H1 (cell line): ENCODE measurements at places on chromosomes 1 and 21. TPM values are rescaled to one million over a fixed set of nuclear protein-coding genes. Genes with fewer than 3 reads are reported as not detected.
A peak's percentile ranks its signal among the peaks of the same experiment; 100 is the strongest.

DNA sequence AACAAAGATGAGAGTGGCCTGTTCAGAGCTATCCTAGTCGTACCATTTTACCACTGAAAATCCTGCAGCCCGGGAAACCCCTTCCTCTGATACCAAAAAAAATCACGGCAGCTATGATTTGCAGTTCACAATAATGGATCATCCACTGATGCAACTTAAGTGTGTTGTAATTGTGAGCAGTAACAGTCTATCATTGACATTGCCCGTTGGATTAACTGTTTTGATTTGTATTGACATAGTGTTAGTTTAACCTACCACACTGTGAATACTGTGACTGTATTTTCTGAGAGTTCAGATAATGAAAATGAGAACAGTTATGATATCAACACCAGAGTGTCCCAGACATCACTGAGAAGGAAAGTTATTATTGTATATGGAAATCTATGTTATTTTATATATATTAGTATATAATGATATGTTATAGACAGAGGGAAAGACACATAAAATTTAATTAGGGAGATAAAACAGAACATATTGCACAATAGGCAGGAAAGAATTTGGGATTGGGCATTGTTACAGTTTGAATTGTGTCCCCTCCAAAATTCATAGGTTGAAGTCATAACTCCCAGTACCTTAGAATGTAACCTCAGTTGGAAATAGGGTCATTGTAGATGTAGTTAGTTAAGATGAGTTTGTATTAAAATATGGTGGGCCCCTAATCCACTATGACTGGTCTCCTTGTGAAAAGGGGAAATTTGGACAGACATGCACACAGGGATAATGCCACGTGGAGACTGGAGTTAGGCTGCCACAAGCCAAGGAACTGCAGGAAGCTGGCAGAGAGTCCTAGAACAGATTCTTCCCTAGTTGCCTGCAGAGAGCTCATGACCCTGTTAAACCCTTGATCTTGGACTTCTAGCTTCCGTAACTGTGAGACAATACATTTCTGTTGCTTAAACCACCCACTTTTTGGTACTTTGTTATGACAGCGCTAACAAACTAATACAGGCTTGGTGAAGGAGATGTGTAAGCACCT is 54.4 kb downstream of the TLCD4 start:
- no peaks in the 10 kb centered on the region; the same call in 1 of the 2 replicates for H3K36me3 ChIP-seq
- H3K4me1 ChIP-seq = no peaks in the 10 kb centered on the region
- no peaks in the 10 kb centered on the region for H3K27me3 ChIP-seq

GRCh38 chr1:31410871-31411270 is 2.1 kb upstream of the SERINC2 start:
- H3K27ac ChIP-seq = no peak overlapping the region
- no peaks in the 10 kb centered on the region; the same call in 1 of the 2 replicates for H3K27me3 ChIP-seq
- no peaks in the 10 kb centered on the region for H3K36me3 ChIP-seq
- DNase-seq = no peak

The OXCT2 gene
- 2.9 TPM in 2 replicates for total RNA-seq

DNA sequence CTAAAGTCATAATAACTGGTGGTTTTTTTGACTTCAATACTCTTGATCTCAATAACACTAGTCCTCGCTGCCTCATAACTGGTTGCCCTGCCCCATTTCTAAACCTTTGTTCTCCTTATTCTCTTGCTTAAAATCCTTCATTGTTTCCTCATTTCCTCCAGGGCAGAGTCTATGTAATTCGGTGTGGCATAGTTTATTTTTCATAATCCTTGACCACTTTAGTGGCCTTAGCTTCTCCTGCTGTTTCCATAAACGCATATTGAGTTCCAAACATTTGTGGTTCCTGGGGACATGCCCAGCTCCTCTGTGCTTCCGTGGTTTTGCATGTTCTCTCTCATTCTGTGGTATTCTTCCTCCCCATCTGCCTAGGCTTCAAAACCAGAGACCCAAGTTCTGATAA is 19.0 kb upstream of the TLCD4 start:
- H3K27ac ChIP-seq = no peak overlapping the region
- no peaks in the 10 kb centered on the region for H3K4me1 ChIP-seq
- H3K36me3 ChIP-seq = no peaks in the 10 kb centered on the region
- no peaks in the 10 kb centered on the region for H3K27me3 ChIP-seq
- DNase-seq = no peak
- H3K4me3 ChIP-seq = no peak overlapping the region

The CLIC6 gene
- total RNA-seq = 1.3 and 1.6 TPM in 2 replicates

DNA sequence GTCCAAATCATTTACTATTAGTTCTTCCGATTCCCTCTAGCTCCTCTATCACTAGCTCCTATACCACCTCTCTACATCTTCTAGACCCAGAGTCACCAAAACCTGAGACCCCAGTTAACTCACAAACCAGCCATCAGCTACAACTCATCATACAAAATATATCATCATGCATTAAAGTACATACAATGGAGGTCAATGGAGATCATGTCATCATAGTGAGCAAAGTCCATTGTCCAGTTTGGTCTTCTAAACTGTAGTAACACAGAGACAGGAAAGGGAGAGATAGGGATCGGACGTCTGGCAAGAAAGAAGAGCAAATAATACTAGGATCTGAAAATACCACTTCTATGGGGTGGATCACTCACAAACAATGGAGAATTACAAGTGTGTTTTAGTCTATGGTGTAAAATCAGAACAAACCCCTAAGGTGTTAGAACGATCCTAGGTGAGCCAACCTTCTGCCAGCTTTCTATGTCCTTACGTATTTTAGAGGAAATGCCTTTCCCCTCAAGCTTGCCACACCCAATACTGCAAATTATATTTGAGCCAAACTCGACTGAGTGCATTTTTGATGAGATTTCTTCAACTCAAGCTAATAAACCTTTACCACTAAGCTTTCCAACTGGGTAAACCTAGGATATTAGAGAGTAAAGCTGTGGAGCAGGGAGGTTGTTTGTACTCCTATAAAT is 3.9 kb downstream of the ADIPOR1 start:
- no peak for DNase-seq
- H3K36me3 ChIP-seq = peaks cover 7% of the 10 kb centered on the region; the same call in 1 of the 2 replicates
- H3K27me3 ChIP-seq = no peaks in the 10 kb centered on the region
- H3K4me3 ChIP-seq = no peak overlapping the region
- no peak overlapping the region for H3K27ac ChIP-seq
- 0 out of 2 replicates have a peak, but pooled peaks cover 3% of the 10 kb centered on the region for H3K4me1 ChIP-seq

DNA sequence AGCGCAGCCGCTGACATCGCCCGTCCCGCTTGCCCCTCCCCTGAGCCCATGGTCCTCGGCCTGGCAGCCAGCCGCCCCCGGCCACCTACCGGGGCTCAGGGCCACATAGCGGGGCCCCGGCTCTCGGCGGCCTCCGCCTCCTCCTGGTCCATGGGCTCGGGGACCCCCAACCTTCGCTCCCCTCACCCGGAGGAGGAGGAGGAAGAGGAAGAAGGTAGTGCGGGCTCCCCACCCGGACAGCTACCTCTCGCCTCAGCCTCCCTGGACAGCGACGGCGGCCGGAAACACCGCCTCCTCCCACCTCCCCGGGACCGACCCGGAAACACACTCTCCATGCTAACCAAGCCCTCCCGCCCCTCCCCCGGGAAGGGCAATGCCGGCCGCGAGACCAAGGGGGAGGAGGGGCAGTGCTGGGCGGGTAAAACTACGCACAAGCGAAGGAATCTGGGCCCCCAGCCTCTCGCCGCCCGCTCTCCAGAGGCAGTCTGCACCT is at the start of gene KIAA0319L:
Gene KIAA0319L, minus strand, starts transcription at position 286 of the 493 bp plus-strand sequence. CDS start 2,912 bp downstream, outside the sequence.
- peak within 1 kb of the TSS; percentile 72 for H3K4me3 ChIP-seq
- H3K27me3 ChIP-seq = no peaks in the 10 kb centered on the region
- H3K4me1 ChIP-seq = peaks cover 19% of the 10 kb centered on the region; the same call in 1 of the 2 replicates

The EMC1 gene
- total RNA-seq = 45.1 and 51.0 TPM in 2 replicates

GRCh38 chr1:53559391-53559815 is 100.2 kb downstream of the DMRTB1 start:
- no peaks in the 10 kb centered on the region for H3K36me3 ChIP-seq
- no peak overlapping the region for H3K4me3 ChIP-seq
- no peaks in the 10 kb centered on the region for H3K27me3 ChIP-seq
- DNase-seq = no peak

The RSBN1 gene
- total RNA-seq = 16.4 and 17.6 TPM in 2 replicates

DNA sequence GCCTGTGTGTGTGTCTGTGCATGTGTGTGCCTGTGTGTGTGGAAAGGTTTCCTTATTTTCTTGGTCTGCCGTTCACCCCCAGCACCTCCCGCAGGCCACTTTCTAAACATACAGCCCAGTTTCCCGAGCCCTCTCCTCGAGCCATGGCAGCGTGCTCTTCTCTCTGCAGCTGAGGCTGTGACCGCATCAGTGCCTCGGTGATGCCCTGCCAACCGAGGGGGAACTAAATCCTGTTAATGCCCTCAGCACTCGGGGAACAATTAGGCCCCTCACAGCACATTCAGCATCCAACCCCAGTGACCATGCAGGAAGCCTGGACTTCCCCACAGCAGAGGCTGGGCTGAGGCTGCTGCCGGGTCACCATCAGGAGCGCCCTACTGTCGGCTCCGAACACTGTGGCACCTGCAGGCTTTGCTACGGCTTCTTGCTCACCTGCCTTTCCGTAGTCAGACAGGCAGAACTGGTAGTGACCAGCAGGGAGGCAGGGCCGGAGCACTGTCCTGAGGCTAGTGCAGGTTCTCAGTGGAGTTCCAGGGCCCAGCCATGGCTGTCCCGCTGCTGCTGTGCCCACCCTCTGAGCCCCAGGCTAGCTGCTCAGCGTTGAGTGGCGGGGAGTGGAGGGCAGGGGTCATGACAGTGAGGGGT is 8.1 kb downstream of the GPR137B start:
- peaks cover 6% of the 10 kb centered on the region; the same call in 1 of the 2 replicates for H3K4me1 ChIP-seq
- no peak overlapping the region; the same call in 1 of the 2 replicates for H3K27ac ChIP-seq
- DNase-seq = no peak
- no peaks in the 10 kb centered on the region for H3K27me3 ChIP-seq

GRCh38 chr1:169511316-169512005 is 25.7 kb upstream of the SLC19A2 start:
- H3K4me3 ChIP-seq = no peak overlapping the region
- H3K36me3 ChIP-seq = no peaks in the 10 kb centered on the region
- no peaks in the 10 kb centered on the region for H3K27me3 ChIP-seq
- H3K4me1 ChIP-seq = no peaks in the 10 kb centered on the region

- H3K4me3 ChIP-seq = no peak overlapping the region
- peaks cover 3% of the 10 kb centered on the region for H3K4me1 ChIP-seq
- no peak for DNase-seq
- H3K27me3 ChIP-seq = no peaks in the 10 kb centered on the region
- H3K27ac ChIP-seq = no peak overlapping the region
Observed at GRCh38 chr21:38843806-38844503, 38.2 kb downstream of the ETS2 start.

DNA sequence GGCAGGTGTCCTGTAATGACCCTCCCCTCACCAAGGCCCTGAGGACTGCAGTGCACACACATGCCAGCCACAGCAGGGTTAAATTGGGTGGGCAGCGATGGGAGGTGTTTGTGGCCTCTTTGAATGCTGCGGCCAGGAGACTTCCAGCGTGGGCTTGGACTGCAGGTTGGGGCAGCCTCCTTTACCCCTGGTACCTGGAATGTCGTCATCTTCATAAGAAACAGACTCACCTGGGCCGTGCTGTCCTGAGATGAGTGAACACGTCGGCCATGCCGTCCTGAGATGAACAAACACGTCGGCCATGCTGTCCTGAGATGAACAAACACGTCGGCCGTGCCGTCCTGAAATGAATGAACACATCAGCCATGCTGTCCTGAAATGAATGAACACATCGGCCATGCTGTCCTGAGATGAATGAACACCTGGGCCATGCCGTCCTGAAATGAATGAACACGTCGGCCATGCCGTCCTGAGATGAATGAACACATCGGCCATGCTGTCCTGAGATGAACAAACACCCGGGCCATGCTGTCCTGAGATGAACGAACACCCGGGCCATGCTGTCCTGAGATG is 50.1 kb upstream of the COL6A1 start:
- no peaks in the 10 kb centered on the region for H3K27me3 ChIP-seq
- H3K27ac ChIP-seq = no peak overlapping the region
- H3K4me3 ChIP-seq = no peak overlapping the region
- H3K36me3 ChIP-seq = no peaks in the 10 kb centered on the region
- DNase-seq = no peak

The EPHX1 gene
- total RNA-seq = 79.1 and 80.0 TPM in 2 replicates

DNA sequence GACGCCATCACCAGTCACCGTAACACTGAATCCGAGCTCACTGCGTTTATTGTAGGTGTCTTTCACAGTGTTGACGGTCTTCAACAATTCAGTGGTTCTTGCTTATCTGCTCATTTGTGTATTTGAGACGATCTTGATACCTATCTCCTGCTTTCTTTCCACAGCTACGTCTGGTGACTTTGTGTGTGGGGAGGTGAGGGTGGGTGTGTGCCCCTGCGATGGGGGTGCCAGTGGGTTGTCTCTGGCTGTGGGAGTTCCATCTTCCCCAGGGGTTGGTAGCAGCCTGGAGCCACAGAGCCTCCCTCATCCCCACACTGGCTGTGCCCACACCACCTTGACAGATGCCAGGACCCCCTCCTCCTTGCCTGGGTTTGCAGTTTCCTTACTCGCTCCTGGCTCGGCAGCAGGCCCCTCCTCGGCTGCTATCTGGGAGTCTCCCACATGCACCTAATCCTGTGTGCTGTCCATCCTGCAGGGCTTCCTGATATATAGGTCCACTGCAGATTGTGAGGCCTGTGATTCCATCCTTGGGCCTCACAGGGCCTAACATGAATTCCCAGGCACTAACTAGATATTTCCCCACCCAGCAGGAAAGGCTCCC is 6.3 kb upstream of the PARP1 start:
- no peak overlapping the region for H3K27ac ChIP-seq
- no peaks in the 10 kb centered on the region for H3K36me3 ChIP-seq
- no peaks in the 10 kb centered on the region for H3K4me1 ChIP-seq
- no peaks in the 10 kb centered on the region for H3K27me3 ChIP-seq
- DNase-seq = no peak

GRCh38 chr1:184854496-184855140 is 100.0 kb upstream of the EDEM3 start:
- H3K27ac ChIP-seq = no peak overlapping the region
- H3K4me1 ChIP-seq = no peaks in the 10 kb centered on the region; the same call in 1 of the 2 replicates
- no peaks in the 10 kb centered on the region for H3K36me3 ChIP-seq

The PLPP3 gene
- 30.6 and 33.2 TPM in 2 replicates for total RNA-seq

DNA sequence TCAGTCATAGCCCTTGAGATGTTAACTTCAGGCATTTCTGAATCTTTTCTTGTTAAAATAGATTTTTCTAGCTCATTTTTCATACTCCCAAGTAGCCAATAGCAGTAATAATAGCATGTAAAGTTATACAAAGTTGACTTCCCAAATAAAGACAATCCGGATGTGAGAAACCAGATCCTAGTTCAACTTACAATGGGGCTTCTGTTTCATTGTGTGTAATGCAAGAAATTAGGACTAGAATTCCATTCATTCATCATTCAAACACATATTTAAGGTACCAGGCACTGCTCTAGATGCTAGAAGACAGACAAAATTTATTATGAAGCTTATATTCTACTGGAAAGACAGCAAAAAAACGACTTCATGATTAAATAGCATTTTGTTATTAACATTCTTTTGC is 240.3 kb downstream of the OLFM3 start:
- no peaks in the 10 kb centered on the region for H3K4me1 ChIP-seq
- no peak for DNase-seq
- no peaks in the 10 kb centered on the region for H3K27me3 ChIP-seq
